ENCODE measurements at places on chromosomes 1 and 21.
A peak's percentile ranks its signal among the peaks of the same experiment; 100 is the strongest.

DNA sequence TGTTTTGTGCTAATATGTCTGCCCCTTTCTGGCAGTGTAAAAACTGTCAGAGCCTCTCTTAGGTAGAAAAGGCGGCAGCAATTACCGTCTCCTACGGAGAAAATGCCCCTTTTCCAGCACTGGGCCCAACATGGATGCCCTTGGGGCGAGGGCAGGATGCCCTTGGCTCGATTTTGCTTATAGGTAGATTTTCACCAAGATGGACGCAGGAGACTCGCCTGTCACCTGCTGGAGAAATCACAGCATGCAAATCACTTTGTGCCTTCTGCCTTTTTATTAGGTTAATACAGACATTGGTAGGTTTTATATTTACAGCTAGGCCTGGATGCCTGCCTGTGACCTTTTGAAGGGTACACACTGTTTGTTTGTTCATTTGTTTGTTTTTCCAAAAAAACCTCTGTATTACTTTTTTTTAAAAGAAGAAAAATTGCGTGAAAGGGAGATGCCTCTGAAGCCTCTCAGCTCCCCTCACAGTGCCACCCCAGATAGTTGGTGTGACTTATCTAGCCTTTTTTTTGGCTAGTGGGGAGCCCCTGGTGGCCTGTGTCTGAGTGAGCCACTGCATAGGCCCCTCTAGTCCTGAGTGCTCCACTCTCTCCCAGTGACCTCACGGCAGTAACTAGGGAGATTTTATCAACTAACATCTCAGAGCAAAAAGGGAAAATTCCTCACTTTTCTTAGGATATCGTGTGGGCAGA lies 2.5 kb downstream of the ATP1B1 start:
- DNase-seq: peak; percentile 88

DNA sequence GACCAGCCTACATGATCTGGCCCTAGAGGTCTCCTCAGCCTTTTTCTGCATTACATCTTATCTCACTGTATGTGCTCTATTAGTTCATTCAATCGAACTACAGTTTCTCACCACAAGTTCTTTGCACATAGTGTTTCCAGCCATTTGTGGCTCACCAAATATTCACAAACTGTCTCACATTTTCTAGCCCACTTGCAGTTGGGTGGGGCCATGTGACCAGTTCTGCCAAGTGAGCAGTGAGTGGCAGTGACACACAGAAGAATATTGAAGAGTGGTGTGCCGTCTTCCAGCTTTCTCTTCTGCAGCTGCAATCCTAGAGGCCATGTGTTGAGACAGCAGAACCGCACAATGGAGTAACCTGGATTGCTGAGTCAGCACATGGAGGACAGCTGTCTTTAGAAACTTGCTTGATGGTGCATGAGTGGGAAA lies 103.2 kb upstream of the ZNF644 start:
- peak; percentile 53 for DNase-seq

DNA sequence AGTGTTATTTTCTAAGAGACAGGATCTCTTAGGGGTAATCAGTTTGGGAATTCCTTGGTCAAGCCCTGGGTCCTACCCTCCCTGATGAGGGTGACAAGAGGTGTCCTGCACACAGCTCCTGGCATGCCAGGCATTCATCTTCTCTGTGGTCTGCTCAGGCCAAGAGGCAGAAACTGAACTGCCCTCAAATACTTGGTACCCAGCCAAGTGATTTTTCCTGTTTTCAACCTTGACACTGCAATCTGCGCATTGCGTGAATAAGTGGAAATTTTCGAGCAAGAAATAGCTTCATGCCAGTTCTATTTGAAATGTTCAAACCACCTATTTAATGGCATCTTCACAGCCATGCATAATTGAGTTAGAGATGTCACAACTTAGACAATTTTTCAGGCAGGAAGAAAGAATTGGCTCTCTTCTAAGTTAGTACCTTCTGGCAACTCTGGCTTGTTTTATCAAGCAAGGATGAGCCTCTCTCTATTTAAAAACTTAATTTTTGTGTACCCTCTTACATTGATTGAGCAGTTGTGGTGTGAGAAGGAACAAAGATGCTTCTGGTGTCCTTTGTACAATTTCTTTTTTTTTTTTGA lies 27.0 kb downstream of the DNM3 start:
- DNase-seq: no peak

DNA sequence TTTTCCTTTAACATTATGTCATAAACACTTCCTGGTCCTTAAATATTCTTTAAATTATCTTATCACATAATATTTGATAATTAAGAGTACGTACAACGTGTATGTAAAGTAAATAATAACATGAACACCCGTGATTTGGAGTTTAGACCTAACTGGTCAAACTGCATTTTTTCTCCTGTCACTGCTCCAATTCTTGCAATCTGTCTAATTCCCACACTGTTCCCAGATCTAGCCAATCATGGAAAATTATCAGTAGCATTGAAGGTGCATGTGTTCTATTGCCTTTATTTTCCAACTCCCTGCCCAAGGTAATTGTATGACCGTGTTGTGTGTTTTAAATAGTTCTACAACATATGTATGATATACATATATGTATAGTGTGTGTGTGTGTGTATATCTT lies 2.1 kb upstream of the PM20D1 start:
- DNase-seq: no peak

DNA sequence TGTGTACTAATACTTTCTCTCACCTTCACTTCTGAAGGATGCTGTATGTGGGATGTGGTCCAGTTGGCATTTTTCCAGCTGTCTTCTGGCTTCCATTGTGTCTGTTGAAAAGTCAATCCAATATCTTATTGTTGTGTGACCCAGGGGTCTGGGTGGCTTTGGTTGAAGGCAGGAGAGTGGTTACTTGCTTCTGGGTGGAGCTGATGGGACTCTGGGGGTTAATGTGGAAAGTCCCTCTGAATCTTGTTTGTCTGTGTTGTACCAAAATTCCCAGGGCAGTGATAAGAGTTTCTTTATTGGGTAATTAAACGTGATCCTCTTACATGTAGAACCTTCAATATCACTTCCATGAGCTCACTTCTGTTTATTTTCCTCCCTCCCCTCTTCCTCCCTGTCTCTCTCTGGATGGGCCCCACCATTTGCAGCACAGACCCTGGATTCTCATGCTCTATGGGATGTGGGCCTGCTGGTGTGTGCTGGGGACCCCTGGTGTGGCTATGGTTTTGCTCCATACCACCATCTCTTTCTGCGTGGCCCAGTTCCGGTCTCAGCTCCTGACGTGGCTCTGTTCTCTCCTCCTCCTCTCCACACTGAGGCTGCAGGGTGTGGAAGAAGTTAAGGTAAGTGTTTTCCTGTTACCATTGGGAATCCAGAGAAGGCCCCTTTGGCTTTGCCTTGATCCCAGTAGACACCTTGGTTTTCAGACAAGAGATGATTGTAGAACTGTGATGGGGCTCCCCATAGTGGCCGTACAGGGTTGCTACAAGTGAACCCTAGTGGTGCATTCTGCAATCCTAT lies 71.5 kb downstream of the HHAT start:
- DNase-seq: peak; percentile 74

DNA sequence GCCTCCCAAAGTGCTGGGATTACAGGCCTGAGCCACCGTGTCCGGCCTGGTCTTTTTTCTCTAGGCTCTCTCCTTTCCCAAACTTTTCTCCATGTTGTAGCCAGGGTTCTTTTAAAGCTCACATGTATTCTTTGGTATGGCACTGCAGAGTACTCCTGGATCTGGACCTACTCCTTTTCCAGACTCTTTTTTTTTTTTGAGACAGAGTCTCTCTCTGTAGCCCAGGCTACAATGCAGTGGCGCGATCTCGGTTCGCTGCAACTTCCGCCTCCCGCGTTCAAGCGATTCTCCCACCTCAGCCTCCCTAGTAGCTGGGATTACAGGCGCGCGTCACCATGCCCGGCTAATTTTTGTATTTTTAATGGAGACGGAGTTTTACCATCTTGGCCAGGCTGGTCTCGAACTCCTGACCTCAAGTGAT lies 602 bp upstream of the MED18 start:
- DNase-seq: no peak

- no peak for DNase-seq
Observed at GRCh38 chr1:234771642-234772344, 161.8 kb upstream of the IRF2BP2 start.

- peak; percentile 58 for DNase-seq
Observed at GRCh38 chr21:37878946-37879660, 37.2 kb downstream of the KCNJ6 start.

GRCh38 chr1:23895082-23895481 lies 18.1 kb downstream of the CNR2 start:
- DNase-seq: no peak

GRCh38 chr1:154943649-154944400 lies 7.3 kb upstream of the PMVK start:
- DNase-seq: peak; percentile 51

GRCh38 chr1:107963601-107964335 lies 1.2 kb downstream of the VAV3 start:
- peak; percentile 38 for DNase-seq

- DNase-seq: no peak
Observed at GRCh38 chr1:223738465-223739365, 26.4 kb downstream of the CAPN2 start.

DNA sequence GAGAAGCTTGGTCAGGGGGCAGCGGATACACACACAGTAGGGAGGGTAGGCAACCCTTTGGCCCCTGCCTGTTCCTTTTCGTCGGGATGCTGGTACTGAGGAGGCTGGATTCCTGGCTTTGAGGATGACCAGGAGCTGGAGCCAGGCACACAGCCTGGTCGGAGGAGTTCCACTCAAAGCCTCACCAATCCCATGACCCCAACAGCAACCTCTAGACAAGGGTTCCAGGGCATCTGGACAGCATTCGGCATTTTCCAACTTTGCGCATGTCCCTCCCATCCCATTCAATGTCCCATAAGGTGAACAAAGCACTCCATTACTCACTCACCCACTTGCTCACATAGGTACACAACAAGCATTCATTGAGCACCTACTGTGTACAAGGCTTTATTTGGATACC lies 42.6 kb upstream of the HMGB4 start:
- no peak for DNase-seq

- no peak for DNase-seq
Observed at GRCh38 chr1:4315202-4315601, 339.2 kb upstream of the AJAP1 start.

DNA sequence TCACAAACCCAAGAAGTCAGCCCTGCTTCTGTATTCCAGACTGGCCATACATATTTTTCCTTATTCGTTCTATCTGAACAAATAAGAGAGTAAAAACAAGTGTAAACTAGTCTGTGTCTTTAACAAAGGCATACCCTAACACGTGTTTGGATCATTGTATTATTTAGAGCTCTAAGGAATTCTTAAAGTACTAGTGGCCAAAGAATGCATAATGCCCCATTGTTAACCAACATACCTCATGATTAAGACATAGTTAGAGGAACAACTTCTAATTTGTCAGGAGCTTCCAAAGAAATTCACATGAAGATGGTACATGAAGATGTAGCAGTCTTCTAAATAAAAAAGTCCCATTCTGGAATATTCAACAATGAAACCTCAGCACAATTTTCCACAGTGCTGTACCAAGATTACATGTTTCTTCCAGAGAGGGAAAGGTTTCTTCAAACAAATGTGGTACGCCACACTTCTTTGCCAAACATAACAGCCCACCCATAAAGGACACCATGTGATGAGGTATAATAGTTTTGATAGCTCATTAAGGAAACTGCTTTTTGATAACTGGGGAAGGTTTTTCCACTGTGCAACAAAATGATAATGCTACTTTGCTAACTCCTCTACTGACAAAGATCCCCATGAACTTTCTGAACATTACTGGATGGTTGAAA lies 5.0 kb downstream of the PALMD start:
- DNase-seq: no peak

GRCh38 chr1:200890818-200891773 lies 3.6 kb upstream of the INAVA start:
- DNase-seq: peak; percentile 69

DNA sequence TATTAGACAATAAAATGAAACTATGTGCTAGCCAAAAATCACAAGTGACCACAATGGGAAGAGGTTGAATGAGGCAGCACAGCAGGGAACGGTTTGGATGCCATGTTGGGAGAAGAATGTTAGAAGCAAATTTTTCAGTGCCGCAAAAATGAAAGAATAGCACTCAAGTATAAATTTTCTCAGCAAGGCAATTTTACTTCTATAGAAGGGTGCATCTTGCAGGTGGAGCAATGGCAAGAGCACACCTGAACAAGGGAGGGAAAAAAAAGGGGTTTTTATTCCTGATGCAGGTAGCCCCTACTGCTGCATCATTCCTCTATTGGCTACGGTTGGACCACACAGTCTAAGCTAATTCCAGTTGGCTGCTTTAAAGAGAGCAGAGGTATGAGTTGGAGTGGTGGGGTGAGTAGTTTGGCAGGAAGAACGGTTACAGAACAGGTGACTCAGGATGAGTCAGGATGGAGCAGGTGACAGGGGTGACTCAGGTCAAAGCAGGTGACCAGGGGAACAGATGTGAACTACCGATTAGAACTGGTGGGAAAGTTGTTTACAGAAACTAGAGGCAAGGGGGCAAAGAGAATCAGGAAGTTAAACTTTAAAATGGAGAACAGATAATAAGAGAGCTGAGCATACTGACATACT lies 301.1 kb upstream of the NRIP1 start:
- no peak for DNase-seq

DNA sequence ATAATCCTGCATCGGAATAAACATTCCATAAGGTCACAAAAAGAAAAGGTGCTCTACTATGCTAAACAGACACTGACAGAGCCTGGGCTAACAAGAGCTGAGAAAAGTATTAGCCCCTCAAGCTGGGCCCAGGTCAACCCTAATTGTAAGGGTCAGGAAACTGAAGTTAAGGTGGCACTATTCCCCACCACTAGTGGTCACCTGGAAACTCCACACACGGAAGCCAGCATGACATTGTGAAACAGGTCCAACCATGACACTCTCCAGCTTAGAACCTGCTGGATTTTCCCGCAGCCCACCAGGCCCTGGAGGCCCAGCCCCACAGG lies 1.2 kb downstream of the PTTG1IP start:
- DNase-seq: no peak
